Naive thymus-derived CD4-positive, alpha-beta T cell (primary cell): ENCODE measurements at places on chromosomes 6 and 20.

GRCh38 chr20:38626921-38627659, 25.5 kb downstream of the ARHGAP40 start:
- DNase-seq: no peak

- DNase-seq: no peak
These were observed 90.5 kb downstream of the BTBD9 start for GRCh38 chr6:38549180-38549579.

DNA sequence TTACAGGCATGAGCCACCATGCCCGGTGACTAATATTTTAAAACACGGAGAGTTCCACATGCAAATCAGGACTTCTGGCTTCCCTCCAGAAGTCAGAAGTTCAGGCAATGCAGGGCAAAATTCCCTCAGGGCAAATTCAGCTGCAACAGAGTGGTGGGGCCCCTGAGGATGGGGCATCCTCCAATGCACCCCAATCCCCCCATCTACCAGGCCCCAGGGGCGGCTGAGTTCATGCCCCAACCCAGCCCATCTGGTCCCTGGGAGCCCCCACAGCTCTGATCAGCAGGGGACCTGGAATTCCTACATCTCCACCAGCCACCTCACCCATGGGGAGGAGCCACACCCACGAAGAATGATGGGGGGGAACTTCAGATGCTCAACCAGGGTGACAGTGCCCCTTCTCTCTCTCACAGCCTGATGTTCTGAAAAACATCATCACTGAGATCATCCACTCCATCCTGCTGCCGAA, 22.6 kb downstream of the BPIFB1 start:
- DNase-seq: no peak

DNA sequence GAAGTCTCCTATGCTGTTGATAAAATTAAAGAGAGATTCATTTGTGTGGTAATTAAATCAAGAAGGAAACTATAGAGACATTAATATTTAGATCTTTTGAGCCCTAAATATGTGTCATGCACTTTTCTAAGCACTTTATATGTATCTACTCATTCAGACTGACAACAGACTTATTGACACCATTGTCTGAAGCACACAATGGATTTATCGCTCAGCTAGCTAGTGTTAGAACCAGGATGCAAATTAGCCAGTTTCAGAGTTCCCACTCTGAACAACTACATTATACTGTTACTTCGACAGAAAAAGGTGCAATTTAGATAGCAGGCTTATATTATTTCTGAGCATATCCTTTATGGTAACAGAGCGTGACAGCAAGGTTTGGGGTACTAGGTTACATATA, 27.7 kb upstream of the KIAA0408 start:
- no peak for DNase-seq

- DNase-seq: no peak
These were observed 2.6 kb downstream of the NT5E start for GRCh38 chr6:85452441-85452881.

GRCh38 chr20:62636446-62636845, 5.9 kb upstream of the SLCO4A1 start:
- no peak for DNase-seq

DNA sequence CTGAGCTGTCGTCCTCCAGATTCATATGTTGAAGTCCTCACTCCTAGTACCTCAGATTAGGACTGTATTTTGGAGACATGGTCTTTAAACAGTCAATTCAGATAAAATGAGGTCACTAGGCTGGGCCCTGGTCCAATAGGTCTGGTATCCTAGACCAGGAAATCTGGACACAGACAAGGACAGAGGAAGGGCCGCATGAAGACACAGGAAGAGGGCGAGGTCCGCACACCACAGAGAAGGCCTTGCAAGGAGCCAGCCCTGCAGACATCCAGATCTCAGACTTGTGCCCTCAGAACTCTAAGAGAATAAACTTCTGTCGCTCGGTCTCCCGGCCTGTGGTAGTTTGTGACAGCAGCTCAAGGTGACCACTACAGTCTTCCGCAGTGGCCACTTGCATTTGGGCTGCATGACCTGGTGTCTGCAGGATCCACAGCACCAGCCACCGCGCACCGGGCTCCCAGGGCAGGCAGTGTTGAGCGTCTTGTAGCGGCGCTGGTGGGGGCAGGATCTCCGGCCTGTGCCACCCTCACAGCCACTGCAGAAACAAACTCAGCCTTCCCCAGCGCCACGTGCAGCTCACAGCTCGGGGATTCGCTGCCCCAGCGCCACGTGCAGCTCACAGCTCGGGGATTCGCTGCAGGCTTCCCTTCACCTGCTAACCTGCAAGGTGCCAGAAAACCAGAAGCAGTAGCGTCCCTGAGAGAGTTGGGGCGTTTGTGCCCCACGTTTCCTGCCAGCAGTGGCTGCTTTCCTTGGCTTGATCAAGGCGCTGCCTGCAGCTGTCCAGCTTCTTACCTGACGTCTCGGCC, 6.0 kb upstream of the RBM38 start:
- DNase-seq: no peak

DNA sequence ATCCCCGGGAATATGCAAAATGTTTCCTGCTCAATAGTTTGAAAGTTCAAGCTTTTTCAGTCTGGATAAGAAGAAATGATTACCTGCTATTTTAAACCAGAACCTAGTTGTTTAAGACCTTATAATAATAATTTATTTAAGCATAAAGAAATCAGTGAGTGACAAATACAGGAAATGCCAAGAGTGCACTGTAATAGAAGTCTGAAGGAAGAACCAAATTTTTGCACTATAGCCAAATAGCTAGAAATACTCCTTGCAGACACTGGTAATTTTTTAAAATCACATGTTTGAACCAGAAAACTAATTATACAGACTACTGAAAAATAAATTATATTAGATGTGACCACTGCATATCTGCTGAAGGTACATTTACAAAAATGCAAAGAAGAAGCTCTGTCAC, 93.2 kb downstream of the MMS22L start:
- DNase-seq: no peak

DNA sequence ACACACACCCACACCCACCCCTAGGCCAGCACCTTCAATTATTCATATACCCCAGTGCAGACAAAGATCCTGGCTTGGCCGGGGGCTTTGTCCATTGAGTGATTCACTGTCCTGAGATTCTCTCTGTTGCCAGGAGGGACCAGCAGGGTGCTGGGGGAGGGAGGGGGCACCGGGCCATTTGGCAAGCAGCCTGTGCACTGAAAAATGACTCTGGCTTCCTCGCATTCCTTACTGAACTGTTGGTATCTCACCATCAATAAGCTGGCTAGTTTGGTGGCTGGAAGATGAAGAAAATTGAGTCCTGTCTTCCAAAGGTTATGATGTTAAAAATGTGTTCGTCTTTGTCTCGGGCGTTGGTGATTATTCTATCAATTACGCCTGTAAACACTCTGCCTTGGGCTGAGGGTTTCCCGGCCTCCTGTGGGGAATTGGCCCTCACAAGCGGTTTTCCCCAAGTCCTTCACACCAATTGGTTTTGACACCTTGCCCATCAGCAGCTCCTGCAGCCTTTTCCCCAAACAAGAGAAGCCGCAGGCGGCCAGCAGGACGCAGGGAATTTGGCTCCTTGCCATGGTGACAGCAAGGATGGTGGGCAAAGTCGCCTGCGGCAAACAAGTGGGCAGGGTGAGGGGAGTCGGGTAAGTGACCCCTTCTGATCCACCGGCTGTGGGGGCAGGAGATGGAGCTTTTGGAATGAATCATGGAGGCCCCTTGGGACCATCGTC, 4.9 kb downstream of the VSTM2L start:
- no peak for DNase-seq

- DNase-seq: no peak
These were observed 154.9 kb downstream of the SOX4 start for GRCh38 chr6:21748343-21749056.

GRCh38 chr6:11938285-11938890, 73.7 kb upstream of the HIVEP1 start:
- no peak for DNase-seq

DNA sequence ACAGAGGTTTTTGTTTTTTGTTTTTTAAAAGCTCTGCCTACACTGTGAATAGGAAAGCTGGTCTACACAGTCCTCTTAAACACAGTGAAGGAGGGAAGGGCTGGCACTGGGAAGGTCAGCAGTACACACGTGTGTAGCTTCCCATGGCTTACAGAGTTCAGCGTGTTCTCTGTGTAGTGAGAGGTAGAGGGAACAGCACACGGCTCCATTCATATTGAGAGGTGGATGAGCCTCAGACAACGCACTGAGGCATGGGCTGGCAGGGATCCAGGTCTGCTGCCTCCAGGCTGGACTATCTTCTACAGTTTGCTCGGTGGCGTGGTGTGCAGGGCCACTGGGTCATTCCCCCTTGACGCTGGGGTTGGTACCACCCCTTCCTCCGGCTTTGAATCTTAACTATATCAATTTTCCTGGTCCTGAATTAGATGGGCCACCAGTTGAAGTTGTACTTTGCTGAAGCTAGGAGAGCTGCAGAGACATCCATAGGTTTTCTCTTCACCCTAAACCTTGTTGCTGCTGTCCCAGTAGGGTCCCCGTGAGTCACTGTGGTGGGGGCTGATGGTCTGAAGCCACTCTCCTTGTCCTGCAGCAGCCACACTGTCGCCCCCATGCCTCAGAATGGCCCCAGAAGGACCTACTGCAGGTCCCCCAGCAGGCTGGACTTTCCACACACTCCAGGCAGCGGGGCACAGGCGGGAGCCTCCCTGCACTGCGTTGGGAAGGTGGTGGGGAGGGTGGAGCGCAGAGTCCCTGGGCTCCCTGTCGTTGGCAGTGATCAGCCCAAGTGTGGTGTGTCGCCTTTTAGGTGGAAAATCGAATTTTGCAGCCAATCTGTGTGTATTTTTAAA, 2.0 kb downstream of the ARFGAP1 start:
- DNase-seq: no peak

DNA sequence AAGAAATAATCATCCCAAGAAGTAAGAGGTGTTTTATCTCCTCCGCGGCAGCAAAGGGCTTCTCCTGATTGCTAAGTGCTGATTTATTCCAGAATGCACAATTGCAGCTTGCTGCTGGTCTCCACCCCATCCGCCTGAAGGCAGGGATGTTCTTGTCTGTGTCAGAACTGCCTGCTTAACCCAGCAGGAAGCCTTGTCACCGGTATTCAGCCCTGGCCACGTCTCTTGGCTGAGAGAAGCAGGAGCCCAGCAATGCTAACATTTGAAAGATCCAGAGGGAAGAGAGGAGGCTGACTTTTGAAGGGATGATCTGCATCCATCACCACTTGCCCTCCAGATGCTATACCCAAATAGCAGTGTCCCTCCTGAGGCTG, 4.2 kb downstream of the SCML4 start:
- DNase-seq: peak; percentile 53

DNA sequence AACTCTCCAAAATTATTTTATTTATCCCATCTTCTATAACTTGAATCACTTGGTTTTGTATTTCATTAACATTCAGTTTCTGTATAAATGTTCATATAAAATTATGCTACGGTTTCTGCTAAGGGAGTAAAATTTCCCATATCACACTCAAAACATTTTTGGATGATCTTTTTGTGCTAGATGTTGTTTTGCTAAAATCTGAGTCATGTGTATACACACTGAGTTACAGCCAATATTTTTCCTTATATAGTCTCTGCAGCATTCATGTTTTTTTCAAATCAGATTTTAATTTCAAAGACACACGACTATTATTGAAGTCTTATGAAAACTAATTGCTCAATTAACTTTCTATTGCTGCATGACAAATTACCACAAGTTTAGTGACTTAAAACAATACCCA, 54.3 kb upstream of the SLC2A12 start:
- DNase-seq: no peak

- no peak for DNase-seq
These were observed 81.5 kb downstream of the HAO1 start for GRCh38 chr20:7858734-7859250.

DNA sequence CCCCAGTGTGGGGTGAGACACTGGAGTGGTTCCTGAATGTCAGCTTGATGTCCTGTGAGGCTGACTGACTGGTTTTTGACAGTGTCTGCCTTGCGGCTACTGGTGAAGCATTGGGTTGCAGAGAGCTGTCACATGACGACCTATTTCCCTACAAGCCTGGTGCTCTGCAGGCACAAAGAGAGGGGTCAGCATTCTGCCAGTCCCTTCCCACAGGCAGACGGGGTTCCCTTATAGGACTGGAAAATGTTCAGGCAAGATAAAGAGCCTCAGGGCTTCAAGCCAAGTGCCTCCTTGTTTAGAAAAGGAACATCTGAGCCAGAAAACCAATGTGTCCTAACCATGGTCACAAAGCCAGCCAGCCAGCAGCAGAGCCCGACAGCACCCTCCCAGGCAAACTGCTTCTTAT, 11.0 kb downstream of the LY86 start:
- no peak for DNase-seq

DNA sequence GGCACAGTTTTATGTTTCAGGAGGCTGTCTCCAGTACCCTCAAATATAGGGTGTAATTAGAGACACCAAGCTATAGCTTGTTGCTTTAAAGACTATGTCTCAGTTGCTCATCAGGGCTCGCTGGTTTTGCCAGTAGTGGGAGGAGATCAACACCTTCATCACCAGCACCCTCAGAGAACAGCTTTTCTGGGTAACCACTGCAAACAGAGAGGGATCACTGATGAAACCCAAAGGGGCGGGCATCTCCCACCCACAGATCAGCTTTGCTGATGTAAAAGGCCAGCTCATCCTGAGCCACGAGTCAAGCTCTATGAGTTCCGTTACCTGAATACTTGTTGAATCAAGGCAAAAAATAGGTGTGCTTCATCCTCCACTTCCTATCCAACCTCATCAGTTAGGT, 187.7 kb downstream of the AIG1 start:
- DNase-seq: no peak

- no peak for DNase-seq
These were observed 18.5 kb downstream of the GRM1 start for GRCh38 chr6:146047371-146047770.

DNA sequence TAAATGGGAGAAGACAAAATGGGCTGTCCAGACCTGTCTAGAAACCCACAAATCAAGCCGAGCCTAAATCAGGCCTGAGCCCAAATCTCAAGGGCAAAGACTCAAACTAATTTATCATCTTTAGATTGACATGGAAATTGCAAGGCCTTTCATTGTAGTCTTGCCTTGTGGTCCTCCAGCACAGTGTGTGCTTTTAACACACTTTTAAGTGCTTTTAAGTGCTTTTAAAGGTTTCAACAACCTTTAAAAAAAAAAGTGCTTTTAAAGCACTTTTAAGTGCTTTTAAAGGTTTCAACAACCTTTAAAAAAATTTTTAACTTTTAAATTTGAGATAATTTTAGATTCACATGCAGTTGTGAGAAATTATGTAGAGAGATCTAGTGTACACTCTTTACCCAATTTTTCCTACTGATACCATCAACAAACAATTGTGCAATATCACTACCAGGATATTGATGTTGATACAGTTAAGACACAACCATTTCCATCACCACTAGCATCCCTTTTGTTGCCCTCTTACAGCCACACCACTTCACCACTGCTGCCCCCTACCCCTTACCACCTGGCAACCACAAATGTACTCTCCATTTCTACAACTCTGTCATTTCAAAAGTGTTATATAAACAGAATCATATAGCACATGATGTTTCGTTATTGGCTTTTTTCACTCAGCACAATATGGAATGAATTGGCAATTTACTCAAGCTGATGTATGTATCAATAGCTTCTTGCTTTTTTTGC, 23.1 kb upstream of the DCBLD1 start:
- DNase-seq: no peak

GRCh38 chr6:145420599-145420998, 314.7 kb downstream of the EPM2A start:
- DNase-seq: no peak

- DNase-seq: peak; percentile 60
These were observed 43.9 kb upstream of the FAM135A start for GRCh38 chr6:70369332-70369950.

GRCh38 chr6:55100686-55101085, 73.6 kb upstream of the HCRTR2 start:
- no peak for DNase-seq

GRCh38 chr6:8993111-8993510, 557.8 kb upstream of the SLC35B3 start:
- no peak for DNase-seq
